ENCODE measurements at places on chromosomes 7 and 10.

- no peak for DNase-seq
Measured at GRCh38 chr10:30063099-30063498, 3.7 kb upstream of the JCAD start.

DNA sequence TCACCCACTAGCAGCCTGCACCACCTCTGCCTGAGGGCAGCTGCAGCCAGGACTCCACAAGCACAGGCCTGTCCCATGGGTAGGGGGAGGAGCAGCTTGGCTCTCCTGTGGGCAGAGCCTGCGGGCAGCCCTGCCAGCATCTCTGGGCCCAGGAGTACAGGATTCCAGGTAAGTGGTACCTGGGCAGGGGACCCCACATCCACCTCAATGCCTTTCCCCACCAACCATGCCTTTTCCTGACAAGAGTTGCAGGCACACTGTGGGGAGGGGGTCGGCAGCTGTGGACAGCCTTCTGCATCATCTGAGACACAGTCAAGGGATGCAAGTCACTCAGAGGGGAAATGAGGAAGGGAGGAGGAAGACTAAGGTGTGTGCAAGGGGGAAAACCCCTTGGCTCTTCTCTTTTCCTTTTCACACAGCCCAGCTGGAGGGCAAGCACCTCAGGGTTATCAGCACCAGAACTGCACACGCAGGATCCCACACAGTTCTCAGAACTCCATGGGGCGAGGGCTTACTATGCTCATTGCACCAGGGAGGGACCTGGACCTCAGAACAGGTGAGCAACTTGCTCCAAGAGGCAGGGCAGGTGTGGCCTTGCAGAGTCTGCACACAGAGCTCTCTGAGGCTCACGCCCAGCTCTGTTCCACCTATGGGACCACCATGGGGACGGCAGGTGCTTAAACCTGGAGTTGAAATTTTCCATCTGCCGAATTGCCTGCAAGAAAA, 16.5 kb upstream of the ANTXRL start:
- no peak for DNase-seq

DNA sequence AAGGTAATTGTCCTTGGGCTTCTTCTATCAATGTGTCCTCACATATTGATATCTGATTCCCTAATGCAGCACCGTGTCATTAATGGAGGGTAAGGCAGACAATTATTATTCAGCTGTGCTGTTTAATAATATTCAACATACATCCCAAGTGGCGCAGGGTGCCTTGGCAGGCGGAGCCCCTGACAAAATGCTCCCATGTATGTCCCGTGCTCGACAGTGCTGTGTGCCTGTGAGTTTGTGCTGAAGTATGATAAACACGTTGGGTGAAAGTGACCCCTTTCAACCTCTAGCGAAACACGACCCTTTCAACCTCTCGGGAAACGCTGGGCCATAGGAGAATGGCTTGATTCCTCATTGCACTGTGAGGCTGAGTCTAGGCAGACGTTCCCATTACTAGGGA, 31.3 kb downstream of the PFKP start:
- DNase-seq = no peak

DNA sequence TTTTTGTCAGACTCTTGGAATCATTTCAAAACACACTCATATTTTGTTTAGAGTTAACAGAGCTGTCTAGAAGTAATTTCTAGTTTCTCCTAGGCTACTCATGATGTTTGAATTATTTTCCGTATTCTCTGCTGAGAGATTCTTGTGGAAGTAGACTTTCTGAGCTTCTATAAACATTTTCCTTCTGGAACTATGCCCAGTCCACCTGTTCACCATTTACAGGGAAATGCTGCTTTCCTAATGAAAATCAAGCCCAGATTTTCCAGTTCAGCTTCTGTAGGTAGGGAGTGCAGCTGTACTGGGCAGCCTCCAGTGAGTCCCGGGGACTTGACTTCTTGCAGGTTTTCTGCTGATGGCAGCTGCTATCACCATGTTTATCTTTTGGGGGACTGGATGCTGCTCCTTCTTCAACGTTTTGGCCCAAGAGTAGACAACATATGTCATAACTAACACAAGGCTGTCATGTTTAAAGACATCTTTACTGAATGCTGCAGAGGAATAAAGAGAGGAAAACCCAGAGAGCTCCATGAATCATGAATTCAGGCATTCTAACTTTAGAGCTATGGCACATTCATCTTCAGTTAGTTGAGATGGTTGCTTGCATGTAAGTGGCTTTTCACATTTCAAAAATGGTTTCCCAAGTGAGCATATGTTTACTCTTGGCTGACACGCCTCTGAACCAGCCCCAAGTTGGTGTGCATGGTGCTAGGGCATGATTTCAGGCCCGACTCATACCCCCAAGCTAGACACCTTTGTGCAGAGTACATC, 85.6 kb downstream of the SDK1 start:
- no peak for DNase-seq
